ENCODE measurements at places on chromosomes 5 and 9.

DNA sequence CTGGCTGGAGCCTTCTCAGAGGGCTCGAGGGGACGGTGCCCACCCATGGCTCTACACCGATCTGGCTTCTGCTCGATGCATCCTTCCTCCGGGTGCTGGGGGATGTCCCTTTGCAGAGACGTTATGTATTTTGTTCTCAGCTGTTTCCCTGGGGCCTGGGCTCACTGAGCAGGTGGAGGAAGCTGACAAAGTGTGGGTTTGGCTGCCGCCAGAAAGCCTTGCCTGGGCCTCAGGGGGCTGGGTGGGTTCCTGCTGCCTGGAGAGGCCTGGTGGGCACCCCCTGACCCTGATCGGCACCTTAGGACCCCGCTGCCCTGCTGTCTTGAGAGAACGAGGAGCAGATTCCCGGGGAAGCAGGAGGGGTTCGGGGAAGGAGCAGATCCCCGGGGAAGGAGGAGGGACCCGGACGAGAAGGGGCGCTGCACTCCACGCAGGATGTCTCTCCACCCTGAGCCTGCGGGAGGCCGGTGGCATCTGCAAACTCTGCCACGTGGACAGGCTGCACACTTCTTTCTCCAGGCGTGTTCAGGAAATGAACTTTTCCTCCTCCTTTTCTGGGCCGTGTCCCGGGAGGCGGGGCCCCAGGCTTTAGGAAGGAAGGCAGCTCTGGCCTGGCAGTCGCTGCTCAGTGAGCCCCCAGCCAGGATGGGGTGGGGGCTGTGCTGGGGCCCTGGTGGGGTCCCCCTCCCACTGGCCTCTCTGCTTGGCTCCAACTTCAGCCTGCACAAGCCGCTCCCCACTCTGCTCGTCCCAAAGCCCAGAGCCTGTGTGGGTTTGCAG is 148.9 kb downstream of the RXRA start:
- DNase-seq: peak; percentile 33

DNA sequence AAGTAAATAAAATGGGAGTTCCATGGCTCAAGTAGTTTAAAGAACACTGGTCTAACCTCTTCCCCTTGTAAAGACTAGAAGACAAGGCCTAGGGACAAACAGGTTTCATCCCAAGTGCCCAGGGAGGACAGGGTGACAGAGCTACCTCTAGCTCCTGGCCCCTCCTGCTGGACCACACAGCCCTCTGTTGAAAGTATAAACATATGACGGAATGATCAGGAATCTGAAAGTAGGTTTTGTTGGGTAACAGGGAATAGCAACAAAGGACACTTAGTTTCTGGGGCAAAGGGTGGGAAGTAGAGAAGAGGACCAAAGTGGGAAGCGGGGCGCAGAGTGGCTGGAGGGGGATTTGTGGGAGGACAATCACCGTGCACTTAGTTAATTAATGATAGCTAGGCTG is 67.0 kb upstream of the DAB2IP start:
- DNase-seq: no peak

GRCh38 chr9:4984171-4984620 is 876 bp upstream of the JAK2 start:
- no peak for DNase-seq

- DNase-seq: peak; percentile 83
Measured at GRCh38 chr9:127783111-127784008, 2.5 kb upstream of the CDK9 start.

DNA sequence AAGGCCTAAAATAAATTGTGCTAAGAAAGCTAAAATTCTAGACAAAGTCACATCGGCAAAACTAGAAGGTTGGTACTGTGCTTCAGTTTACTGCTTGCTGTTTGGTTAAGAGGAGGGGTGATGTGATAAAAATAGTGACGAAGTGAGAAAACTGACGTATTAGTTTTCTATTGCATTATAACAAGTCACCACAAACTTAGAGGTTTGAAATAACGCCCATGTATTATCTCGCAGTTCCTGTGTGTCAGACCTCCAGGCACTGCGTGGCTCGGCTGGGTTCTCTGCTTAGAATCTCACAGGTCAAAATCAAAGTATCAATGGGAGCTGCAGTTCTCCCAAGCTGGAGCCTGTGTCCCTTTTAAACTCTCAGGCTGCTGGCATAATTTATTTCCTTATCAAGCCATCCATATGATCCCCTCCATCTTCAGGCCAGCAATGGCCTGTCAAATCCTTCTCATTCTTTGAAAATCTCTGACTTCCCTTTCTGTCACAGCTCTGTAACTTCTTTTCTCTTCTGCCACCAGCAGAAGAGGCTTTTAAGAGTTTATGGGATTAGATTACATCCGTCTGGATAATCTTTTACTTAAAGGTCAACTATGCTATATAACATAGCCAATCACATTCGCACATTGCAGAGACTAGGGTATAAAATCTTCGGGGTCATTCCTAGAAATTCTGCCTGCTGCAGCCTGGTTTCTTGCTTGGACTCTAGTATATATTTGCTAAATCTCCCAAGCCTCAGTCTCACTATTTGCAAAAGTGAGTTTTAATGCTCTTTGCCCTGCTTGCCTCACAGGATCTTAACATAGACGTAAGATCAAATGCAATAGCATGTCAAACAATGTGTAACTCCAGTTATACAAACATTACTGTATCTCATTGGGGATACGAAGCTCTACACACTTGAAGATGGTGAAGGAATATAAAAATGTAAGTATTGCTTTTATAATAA is 104.0 kb upstream of the CDKN2B start:
- DNase-seq: no peak

- DNase-seq: no peak
Measured at GRCh38 chr5:181235323-181235688, 8.4 kb downstream of the RACK1 start.

- DNase-seq: no peak
Measured at GRCh38 chr5:127961763-127962145, 121.8 kb upstream of the SLC12A2 start.

GRCh38 chr9:105930011-105930627 is 235.8 kb downstream of the TMEM38B start:
- no peak for DNase-seq

DNA sequence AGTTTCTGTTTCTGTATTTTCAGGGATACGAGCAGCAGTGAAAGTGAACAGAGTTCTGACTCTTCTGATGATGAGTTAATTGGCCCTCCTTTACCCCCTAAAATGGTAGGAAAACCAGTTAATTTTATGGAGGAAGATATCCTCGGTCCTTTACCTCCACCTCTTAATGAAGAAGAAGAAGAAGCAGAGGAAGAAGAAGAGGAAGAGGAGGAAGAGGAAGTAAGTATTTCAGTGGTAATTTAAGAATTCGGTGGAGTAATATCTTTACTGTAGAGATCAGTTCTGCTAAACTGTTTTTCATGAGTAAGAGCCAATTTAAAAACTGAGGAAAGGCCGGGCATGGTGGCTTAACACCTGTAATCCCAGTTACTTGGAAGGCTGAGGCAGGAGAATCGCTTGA is 17.2 kb downstream of the WDR70 start:
- no peak for DNase-seq

- DNase-seq: no peak
Measured at GRCh38 chr9:91835632-91836031, 114.4 kb downstream of the ROR2 start.

DNA sequence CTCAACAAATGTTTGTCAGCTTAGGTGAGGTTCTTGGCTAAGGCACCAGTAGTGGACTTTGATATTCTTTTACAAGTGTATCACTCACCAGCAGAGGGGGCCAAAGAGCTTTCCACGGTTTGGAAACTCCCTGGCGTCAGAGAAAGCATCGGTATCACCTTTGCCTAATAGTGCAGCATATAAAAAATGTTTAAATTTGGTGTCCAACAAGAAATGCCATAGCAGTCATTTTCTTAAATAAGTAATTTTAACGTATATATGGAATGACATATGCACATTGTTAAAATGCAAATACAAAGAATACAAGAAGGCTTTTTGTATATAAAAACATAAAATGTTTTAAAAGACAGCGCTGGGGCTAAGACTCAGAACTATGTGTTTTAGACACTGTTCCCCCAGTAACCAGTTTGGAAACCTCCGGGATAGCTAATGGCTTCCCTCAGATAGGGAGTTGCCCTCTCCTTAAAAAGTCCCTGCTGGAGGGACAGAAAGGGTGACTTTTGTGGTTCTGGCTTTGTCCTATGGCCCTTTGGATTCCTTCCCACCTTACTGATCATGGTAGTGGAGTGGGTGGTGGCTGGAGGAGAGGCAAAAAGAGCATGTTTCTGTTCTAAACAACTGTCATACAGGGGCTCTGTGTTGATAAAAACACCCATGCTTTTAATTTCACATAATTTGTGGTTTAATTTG is 124.6 kb downstream of the GPBP1 start:
- DNase-seq: peak; percentile 88

GRCh38 chr5:156331181-156331580 is 4.2 kb downstream of the SGCD start:
- DNase-seq: no peak

DNA sequence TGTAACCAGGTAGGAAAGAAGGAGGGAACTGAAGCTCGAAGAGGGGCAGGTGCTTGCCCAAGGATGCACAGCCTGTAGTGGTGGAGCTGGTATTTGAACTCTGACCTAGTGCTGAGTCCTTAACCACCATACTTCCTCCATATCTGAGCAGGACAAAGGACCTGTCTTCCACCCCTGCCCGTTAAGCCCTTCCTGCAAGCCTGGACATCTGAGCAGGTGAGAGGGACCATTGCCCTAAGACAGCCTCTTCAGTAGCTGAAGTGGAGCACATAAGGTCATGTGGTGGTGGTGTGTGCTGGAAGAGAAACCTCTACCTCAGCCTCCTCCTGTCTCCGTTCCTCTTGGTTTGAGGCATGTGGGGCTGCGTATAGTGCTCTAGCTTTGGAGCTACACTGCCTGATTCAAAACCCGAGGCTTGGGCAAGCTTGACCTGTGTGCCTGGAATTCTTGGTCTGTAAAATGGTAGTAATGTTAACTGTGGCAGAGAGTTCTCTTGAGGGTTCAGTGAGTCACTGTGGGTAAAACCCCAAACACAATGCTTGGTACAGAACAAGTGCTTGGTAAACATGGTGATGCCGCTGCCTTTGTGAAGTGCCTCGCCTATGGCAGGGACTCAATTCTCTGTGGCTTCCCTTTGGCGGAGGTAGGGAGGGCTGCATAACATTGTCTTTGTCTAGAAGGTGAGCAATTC is 7.4 kb downstream of the GALNT10 start:
- peak; percentile 64 for DNase-seq

GRCh38 chr9:114273461-114273881 is 49.4 kb upstream of the ORM1 start:
- DNase-seq: no peak

All from activated naive CD8-positive, alpha-beta T cell treated with anti-CD3 and anti-CD28 coated beads, Interleukin-2, amount 50 U/mL, for 24 hours (primary cell).